ENCODE measurements at places on chromosomes 2 and 18. TPM values are rescaled to one million over a fixed set of nuclear protein-coding genes. Genes with fewer than 3 reads are reported as not detected.

Gene REG3A
- total RNA-seq = not detected

Gene AMER3
- total RNA-seq = not detected

Gene ALK
- total RNA-seq = not detected

Gene ZNF804A
- total RNA-seq = 0.25 TPM

Gene DTNB
- total RNA-seq = 3.0 TPM

Gene GPR35
- 0.19 TPM for total RNA-seq

Gene SULT6B1
- not detected for total RNA-seq

Gene PDE1A
- total RNA-seq = 95.7 TPM

Gene EIF5B
- 24.7 TPM for total RNA-seq

Gene CAPN14
- 0.12 TPM for total RNA-seq

Gene CD8B2
- total RNA-seq = not detected

Gene TP53I3
- 30.1 TPM for total RNA-seq

Gene EEF1B2
- total RNA-seq = 933 TPM

Gene MARCHF4
- total RNA-seq = 2.1 TPM

Gene LIMS3
- 7.9 TPM for total RNA-seq

Gene POMC
- total RNA-seq = 1.3 TPM

Gene TUBA3E
- total RNA-seq = not detected

Gene MBOAT2
- 15.9 TPM for total RNA-seq

Gene WBP1
- 57.9 TPM for total RNA-seq

Gene FBXO48
- 0.19 TPM for total RNA-seq

Gene RNF138
- total RNA-seq = 16.5 TPM

Gene VWA3B
- not detected for total RNA-seq

Gene DTNA
- total RNA-seq = 14.7 TPM

Gene DSG2
- total RNA-seq = 0.31 TPM

Gene CDH20
- not detected for total RNA-seq

Gene NAT8
- not detected for total RNA-seq

Gene DYSF
- 5.5 TPM for total RNA-seq

Gene RPL31
- total RNA-seq = 1,473 TPM

Gene LBX2
- 1.6 TPM for total RNA-seq

Gene FSIP2
- total RNA-seq = 0.06 TPM

Gene ITPRIPL1
- 0.26 TPM for total RNA-seq

Gene MAPK4
- under 0.01 TPM for total RNA-seq

Gene TMEM169
- total RNA-seq = 0.40 TPM

Gene CACNB4
- total RNA-seq = 1.3 TPM

Gene HOXD9
- total RNA-seq = not detected

Gene CPO
- total RNA-seq = 0.13 TPM

Gene IL1RN
- total RNA-seq = not detected

Gene ACTG2
- total RNA-seq = not detected

Gene FBXO41
- 0.40 TPM for total RNA-seq
